ENCODE measurements at places on chromosomes 12 and 14. TPM values are rescaled to one million over a fixed set of nuclear protein-coding genes. Genes with fewer than 3 reads are reported as not detected.

RNASE7 gene
- not detected for total RNA-seq

SMCO2 gene
- not detected for total RNA-seq

TEX22 gene
- total RNA-seq: 6.9 TPM

EGLN3 gene
- total RNA-seq: 14.4 TPM

RNU6-7 gene
- total RNA-seq: not detected
